Inflammatory macrophage (primary cell): ENCODE measurements at places on chromosomes 11 and 22.

DNA sequence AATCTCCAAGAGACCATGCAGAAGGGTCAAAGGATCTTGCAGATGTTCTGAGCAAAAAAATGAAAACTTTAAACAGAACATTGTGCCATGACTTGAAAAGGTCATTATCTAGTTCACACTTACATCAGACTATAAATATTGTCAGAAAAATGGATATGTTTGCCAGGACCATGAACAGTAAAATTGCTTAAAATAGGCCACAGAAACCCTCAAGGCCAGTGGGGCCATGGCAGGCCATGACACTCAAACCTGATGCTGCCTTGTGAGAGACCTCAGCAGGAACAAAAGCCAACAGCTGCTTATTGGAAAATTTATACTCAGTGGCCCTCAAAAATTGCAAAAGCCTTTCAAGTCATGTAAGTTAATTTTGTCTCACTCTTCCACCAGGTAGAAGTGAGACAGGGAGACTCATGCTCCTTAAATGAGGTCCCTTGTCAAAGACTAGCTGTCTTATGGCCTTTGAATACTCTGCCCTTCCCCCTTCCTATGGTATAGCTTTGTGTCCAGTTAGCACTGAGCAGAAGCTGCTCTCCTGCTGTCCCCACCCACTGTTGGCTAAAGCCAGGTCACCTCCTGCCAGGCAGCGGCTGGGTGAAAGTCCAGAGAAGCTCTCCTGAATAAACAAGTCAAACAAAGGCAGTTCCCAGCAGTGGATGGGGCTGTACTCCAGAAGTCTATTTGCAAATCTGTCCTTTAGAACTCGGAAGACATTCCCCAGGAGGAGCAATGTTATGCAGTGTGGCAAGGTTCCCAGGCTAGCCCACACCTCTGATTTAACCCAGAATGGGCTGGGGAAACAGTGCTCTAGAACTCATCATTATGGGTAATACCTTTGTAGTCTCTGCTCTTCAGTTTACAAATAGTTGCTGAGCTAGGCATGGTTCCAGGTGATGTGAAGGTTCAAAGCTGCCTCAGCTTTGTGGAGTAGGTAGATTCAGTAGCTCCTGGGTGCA, 21.4 kb downstream of the ADM start:
- no peak for DNase-seq

DNA sequence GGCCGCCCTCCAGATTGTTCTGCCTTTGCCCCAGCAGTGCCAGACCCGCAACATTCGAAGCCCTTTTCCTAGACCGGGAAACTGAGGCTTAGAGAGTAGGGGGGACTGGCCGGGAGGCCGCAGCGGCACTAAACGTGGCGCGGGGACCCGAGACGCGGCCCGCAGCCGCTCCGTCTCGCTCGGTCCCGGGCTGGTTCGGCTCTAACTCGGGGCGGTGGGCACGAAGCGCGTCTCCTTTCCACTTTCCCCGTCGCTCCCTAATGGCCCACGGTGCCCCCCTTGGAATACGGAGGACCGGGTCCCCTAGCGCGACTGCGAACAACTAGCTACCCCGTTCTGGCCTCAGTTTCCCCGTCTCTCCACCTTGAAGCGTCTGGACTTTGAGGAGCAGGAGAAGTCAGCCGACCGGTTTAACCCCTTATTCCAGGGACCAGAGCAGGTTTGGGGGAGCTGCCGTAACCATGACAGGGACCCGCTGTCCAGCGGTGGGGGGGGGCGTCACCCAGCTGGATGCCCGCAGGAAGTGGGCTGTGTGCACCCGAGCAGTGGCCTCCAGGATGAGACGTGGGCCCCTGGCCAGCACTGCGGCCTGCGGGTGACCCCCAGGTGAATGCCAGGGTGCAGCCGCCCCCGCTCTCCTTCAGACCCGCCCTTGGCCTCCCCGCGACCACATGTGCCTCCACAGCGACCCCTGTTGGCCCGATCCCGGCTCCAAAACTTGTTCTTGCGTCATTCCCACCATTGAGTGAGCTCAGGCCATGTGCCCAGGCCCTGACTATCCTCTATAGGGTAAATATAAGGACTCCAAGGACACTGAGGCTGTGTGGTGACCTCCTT, 1.1 kb downstream of the CDC42EP1 start:
- DNase-seq = peak; percentile 88

GRCh38 chr11:135015966-135016365, 603.9 kb upstream of the B3GAT1 start:
- DNase-seq = no peak

DNA sequence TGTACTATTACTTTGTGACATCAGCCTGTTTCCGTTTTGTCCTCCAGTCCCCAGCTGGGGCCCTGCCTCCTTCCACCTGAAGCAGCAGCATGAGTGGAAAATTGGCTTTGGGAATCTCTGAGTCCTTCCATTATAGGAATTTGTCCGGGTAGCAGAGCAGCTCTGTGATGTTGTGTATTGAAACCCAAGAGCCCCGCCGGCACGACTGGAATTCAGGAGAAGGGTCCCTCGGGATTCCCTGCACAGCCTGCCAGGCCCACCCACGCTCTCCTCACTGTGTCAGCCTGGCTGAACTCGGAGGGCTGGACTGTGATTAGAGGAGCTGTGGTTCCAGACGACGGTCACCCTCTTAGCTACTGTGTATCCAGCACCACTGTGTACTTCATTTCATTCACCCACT, 18.8 kb upstream of the TSPAN18 start:
- no peak for DNase-seq

DNA sequence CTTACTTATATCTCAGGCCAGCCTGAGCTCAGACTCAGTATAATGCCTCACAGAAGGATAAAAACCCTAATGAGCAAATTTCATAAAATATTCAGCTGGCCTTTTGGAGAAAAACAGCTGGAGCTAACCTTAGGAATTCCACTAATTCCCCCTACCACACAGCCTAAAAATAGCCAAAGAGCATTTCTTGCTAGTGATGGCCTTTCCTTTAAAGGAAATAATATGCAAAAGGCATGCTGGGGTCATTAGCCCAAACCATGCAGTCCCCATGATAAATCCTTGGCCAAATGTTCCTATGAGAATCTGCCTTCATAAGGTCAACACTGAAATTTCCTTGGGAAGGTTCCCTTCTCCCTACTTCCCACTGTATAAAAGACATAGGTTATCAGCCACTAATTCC, 38.2 kb downstream of the SYTL2 start:
- DNase-seq = no peak

- no peak for DNase-seq
Measured at GRCh38 chr11:133271206-133271605, 261.1 kb downstream of the OPCML start.

- no peak for DNase-seq
Measured at GRCh38 chr11:30811226-30811755, 225.1 kb upstream of the MPPED2 start.

DNA sequence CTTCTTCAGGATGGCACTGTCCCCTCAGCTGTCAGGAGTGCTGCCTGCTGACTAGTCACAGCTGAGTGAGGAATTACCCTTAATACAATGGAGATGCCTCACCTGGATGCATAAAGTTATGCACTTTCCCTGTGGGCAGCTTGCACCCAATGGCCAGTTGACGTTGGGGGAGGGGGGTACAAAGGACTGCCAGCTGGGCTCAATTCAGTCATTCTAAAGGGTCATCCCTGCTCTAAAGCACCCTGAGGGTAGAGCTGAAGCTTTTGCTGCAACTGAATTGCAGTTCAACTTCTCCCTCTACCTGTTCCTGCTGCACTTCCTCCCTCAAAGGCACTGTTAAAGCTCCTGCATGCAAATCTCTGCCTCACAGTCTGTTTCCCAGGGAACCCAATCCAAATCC, 147.8 kb upstream of the SESN3 start:
- DNase-seq = no peak

- DNase-seq = no peak
Measured at GRCh38 chr11:62961017-62961570, 23.7 kb downstream of the SLC22A6 start.

DNA sequence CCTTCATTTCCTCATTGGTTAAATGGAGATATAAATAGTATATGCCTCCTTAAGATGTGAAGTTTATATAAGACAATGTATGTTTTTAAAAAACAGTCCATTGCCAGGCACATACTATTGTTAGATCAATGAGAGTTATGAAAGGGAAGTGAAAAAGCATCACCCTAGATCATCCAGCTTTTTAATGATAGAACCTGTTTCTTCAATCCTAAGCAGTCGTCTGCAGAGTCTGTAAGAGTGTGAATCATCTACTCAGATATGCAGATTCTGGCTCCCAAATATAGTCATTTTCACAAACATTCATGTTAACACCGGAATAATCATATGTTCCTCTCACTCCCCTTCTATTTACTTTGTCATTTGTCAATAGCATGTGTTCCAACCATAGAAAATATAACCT, 65.3 kb upstream of the SLN start:
- no peak for DNase-seq

DNA sequence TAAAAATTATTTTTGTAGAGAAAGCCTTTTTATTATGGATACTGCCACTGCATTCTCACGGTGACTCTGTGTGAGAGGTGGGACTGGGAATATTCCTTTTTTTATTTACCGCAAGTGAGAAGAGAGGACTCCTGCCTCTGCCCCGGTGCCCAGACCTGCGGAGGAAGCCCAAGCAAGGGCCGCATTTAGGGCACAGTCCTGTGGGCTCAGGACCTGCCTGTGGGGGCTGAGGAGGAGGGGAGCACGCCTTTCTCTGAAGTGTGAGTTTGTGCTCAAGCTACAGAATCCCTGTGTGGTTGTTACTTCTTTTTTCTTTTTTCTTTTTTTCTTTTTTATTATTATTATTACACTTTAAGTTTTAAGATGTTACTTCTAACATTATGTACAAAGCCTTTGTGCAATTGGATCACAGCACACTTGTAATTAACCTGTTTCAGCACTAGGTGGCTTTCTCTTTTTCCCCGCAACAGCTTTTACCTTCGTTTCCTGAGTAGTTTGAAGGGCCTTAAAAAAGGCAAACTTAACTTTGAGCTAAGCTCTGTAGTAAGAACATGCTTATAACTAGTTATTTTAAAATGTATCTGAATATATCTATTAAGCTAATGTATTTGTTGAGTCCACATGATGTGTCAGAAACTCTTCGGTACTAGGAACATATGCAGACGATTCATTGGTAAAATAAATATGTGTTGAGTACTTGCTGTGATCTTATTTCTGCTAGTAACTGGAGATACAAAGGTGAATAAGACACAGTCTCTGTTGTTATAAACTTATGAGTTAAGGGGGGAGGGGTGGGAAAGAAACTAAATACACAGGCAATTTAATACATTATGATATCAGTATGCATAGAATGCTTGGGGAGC, 18.3 kb downstream of the AMOTL1 start:
- peak; percentile 56 for DNase-seq

- DNase-seq = no peak
Measured at GRCh38 chr11:129317571-129317970, 58.1 kb upstream of the BARX2 start.

DNA sequence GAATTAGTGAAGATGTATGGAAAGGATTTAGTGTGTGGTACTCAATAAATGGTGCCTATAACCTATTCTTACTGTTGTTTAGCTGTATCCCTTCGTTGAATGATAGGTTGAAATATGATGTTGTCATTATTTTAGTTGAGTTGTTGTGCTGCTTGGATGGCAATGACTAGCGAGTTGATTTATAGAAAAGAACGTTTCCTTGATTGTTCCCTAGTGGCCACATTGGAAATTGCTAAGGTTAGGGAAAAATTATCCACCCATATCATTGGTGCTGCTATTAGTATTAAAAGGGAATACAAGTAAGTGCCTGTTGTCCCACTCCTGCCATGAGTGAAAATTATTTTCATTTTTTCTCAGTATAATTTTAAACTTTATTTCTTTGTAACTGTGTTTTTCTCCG, 14.5 kb downstream of the EMSY start:
- no peak for DNase-seq

- no peak for DNase-seq
Measured at GRCh38 chr22:30026756-30027155, 53.5 kb upstream of the HORMAD2 start.

DNA sequence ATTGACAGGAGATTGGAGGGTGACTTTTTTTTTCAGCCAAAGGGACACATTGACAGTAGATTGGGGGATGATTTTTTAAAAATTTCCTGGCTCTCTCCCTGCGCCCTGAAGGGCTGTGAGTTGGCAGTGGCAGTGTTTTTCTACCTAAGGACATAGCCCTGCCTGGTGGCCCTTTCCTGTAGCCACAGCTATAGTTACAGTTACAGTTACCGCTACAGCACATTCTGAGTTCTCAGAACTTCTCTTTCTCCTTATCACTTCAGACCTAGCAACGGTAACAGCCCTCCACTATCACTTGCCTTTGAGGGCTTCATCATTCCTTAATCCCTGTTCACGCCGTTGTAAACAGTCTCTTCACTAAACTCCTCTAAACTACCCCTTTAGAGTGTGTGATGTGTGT, 684 bp downstream of the MRGPRX2 start:
- DNase-seq = no peak

DNA sequence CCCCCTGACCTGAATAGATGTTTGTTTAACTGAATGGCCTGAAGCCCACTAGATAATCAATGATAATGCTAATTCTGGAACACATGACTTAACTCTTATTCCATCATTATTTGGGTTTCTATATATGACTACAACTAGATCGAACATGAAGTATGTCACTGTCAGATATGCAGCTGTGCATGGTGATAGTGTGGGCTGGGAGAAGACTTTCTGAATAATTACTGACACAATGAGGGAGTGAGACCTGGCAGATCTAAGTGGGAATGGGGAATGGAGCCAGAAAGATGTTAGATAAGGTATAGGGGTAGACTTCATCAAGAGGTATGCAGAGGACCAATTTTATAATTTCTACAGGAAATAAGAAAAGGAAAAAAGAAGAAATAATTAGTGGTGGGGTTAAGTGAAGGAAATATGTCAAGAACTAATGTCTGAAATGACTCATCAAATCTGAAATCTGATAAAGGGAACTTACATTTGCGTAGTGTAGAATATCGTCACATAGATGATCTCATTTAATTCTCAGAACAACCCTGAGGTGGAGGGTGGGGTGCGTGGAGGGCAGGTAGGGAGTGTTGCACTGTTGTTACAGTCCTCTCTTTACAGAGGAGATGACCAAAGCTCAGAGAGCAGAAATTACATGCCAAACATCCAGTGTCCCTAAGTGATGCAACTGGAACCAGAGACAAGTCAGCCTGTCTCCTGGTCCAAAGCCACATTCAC, 68.2 kb upstream of the EED start:
- peak; percentile 21 for DNase-seq

DNA sequence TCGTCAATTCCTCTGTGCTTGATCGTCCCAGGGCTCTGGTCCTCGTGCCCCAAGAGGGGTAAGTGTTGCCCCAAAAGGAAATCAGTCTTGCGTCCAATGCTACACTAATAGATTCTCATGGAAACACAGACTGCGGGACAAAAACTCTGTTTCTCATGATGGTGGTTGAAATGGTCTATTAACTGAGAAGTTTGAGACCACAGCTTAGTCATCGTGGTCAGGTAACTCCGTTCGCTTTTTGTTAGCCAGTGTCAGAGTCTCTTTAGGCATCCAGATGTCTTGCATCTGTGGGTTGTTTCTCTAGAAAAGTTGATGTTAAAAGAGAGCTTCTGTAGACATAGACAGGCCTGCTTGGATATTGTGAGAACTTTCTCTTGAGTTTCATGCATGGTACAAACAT, 104.6 kb upstream of the SORL1-AS1 start:
- no peak for DNase-seq

- DNase-seq = no peak
Measured at GRCh38 chr11:36352922-36353321, 56.8 kb downstream of the PRR5L start.

- DNase-seq = no peak
Measured at GRCh38 chr11:123654566-123655081, at the start of gene SCN3B. Gene SCN3B, minus strand, starts transcription at chr11:123654624. Its CDS starts 823 bp downstream, at chr11:123653801.

GRCh38 chr11:8922691-8923090, 10.1 kb downstream of the C11orf16 start:
- no peak for DNase-seq

GRCh38 chr11:113528982-113529381, 53.8 kb upstream of the DRD2 start:
- DNase-seq = no peak

- DNase-seq = no peak
Measured at GRCh38 chr11:21861314-21861713, 331.6 kb upstream of the ANO5 start.
